ENCODE measurements at places on chromosomes 11 and 22. TPM values are rescaled to one million over a fixed set of nuclear protein-coding genes. Genes with fewer than 3 reads are reported as not detected.

CARD10 gene
- total RNA-seq, result 10.7 TPM

MRGPRF gene
- total RNA-seq, result 6.5 TPM

FXYD6 gene
- 36.3 TPM for total RNA-seq

TYR gene
- not detected for total RNA-seq

OR8H2 gene
- not detected for total RNA-seq

CSF2RB gene
- total RNA-seq, result 1.8 TPM

CFAP300 gene
- 1.6 TPM for total RNA-seq

ANO9 gene
- 0.46 TPM for total RNA-seq

KCNJ11 gene
- 9.2 TPM for total RNA-seq

MMP13 gene
- total RNA-seq, result not detected

RFPL2 gene
- total RNA-seq, result not detected

ABCG4 gene
- total RNA-seq, result 1.7 TPM

RBMXL2 gene
- not detected for total RNA-seq

OR8G1 gene
- not detected for total RNA-seq

DNA sequence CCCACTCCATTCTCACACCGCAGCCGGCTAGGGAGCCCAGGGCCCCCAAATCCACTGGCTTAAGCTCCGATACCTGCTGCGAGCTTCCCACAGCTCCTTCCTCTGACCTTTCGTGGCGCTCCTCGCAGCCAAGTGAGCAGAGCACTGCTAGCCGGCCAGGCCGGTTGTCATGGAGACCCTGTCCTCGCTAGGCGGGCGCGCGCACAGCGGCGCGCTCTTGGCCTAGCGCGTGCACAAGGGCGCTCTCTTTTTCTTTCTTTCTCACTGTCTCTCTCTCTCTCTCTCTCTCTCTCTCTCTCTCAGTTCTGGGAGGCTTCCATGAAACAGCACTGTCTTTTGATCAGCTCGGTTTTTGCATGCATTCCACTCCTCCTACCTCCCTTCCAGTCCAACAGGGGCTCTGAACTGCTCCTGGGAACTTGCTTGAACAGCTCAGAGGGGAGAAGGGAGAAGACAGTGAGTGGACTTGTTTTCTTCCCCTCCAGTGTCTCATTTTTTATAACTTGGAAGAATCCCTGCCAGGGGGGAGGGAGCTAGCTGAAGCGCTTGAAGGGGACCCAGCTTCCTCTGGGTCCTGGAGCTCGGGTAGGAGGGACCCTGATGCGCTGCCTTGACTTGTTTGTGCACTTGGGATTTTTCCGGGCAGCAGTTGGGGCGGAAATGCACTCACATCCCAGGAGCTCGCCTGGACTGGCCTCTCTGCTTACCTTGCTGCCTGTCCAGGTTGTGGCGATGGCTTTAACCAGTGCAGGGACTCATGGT, 100.3 kb upstream of the AKIP1 start:
- peak; percentile 86 for DNase-seq

- DNase-seq, result no peak
Observed at GRCh38 chr11:103317118-103317517, 207.9 kb downstream of the DYNC2H1 start.

GRCh38 chr11:117513666-117514065, 186.0 kb downstream of the CEP164 start:
- DNase-seq, result no peak

DNA sequence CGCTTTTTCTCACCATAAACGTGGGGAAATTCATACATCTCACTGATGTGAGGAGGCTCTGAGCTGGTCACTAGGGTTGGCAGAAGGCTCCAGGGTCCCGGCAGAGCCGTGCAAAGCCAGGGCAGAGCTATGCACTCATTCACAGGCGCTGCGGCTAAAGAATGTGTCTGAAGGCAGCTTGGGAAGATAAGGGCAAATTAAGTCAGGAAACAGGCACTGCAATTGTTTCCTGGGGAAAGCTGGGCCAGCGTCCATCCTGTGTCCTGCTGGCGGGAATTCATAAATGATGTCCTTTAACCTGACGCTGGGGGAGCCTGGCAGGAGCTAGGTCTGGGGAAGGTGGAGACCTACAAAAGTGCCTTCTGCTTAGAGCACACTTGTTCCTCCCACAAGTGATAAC, 27.6 kb downstream of the PKNOX2 start:
- peak; percentile 74 for DNase-seq

GRCh38 chr22:43159484-43160178, 8.3 kb downstream of the TSPO start:
- DNase-seq, result no peak

DNA sequence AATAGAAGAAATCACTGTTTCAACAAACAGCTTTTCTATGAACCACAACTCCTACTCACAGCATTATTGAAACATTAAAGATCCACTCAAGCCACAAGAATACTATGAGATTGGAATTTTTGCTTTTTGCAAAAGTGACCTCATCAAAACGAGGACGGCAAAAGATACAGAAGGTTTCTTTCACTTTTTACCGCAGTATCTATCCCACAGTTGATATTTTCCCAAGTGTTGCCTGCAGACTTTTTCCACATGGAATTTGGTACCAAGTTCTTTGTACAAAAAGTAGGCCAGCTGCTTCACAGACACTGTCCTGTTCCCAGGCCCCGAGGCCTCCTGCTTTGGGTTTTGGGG, 204.0 kb downstream of the TBC1D22A start:
- DNase-seq, result no peak

DNA sequence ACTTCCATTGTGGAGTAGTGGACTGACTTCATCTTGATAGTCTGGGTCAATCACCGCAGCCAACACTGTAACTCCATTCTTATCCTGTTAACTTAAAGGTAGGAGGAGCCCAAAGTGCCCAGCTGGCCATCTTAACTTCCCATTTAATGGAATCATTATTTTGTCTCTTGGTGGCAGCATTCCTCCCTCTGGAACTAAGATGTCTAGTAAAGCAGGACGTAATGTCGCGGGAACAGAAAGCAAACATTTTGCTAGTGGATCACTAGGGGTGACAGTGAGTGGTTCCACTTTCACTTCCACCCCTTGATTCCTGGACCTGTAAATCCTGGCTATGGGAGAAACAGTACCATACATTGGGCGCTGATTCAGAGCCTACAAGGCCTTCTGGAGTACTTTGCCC, 71.4 kb downstream of the GAB4 start:
- DNase-seq, result no peak

GRCh38 chr22:46798366-46799350, 36.2 kb downstream of the TBC1D22A start:
- DNase-seq, result peak; percentile 89

- peak; percentile 89 for DNase-seq
Observed at GRCh38 chr11:64553554-64554201, 37.3 kb upstream of the SLC22A12 start.

DNA sequence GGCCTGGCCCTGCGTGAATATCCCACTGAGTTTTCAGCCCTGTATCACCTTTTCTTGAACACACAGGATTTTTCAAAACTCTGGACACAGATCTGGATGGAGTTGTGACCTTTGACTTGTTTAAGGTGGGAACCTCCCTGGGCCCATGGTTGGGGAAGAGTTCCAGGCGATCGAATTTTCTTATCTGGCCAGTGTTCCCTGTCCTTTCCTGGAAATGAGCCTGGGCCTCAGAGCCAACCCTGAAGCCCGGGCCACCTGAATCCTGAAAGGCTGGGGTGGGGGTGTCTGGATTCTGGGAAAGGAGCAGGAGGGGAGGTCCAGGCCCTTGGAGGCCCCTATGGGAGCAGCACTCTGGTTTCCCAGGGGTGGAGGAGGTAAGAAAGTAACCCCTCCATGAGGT, 29.0 kb downstream of the CAPN1 start:
- DNase-seq, result no peak

DNA sequence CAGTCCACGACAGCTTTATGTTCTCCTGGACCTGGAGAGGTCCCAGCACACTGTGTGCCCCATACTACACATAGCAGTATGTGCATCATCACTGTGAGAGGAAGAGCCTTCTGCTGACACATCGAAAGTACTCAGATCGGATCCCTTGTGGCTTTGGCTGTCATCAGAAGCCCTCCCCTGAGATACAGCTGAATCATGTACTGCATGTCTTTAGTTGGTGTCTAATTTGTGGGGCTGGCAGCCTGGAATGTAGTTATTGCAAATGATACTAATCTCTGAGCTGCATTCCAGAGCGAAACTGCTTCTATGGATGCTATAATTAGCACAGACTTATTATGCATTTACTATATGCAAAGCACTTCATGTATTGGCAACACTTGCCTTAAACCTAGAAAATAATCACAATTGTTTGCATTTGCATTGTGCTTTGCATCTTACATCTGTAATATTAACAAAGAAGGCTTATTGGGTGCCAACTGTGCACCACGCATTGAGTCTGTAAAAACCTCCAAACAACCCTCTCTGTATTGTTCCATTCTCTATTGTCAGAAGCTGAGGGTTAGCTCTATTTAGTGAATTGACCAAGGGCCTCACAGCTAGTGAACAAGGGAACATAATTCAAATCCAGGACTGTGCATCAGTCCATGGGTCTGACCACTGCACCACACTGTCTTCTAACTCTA, 89.2 kb upstream of the CRTAM start:
- DNase-seq, result peak; percentile 61

GRCh38 chr11:106983261-106983660, 35.0 kb downstream of the GUCY1A2 start:
- DNase-seq, result no peak

GRCh38 chr11:83156144-83156995, 561 bp upstream of the PCF11 start:
- DNase-seq, result peak; percentile 100

GRCh38 chr22:42893371-42894150, 36.5 kb upstream of the ARFGAP3 start:
- no peak for DNase-seq

DNA sequence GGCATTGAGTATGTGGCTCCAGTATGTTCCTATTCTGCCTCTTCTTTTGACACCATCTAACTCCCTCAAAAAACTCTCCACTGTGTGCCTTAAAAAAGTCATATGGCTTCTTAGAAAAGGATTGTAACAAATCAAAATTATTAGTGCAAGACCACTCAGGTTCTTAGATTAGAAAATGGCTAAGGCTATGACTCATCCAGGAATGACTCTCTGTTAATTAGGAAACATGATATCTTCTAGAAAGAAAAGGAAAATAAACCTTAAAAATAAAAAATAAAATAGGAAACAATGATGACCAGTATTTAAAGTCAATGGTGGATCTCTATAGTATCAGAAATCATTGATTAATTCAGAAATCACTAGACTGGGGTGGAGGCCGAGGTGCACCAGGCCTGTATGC, 21.7 kb downstream of the SLC25A17 start:
- DNase-seq, result no peak

DNA sequence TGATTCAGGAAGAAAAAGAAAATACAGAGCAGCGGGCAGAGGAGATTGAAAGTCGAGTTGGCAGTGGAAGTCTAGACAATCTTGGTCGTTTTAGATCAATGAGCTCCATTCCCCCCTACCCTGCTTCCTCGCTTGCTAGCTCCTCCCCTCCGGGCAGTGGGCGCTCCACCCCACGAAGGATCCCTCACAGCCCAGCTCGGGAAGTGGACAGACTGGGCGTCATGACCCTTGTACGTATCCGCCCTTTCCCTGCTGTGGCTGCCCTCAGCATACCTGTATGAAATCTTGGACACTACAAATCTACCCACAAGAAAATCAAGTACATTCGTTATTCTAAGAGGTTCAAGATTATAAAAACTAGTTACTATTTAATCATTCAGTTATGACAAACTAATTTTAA, 50.1 kb upstream of the CTTN start:
- DNase-seq, result no peak

GRCh38 chr22:45891471-45891995, 85.4 kb downstream of the WNT7B start:
- no peak for DNase-seq

- DNase-seq, result no peak
Observed at GRCh38 chr11:17208257-17208999, 642 bp upstream of the PIK3C2A start.

- no peak for DNase-seq
Observed at GRCh38 chr22:39928536-39929520, 27.9 kb downstream of the GRAP2 start.

- no peak for DNase-seq
Observed at GRCh38 chr11:112637076-112637475, 324.1 kb upstream of the NCAM1 start.

DNA sequence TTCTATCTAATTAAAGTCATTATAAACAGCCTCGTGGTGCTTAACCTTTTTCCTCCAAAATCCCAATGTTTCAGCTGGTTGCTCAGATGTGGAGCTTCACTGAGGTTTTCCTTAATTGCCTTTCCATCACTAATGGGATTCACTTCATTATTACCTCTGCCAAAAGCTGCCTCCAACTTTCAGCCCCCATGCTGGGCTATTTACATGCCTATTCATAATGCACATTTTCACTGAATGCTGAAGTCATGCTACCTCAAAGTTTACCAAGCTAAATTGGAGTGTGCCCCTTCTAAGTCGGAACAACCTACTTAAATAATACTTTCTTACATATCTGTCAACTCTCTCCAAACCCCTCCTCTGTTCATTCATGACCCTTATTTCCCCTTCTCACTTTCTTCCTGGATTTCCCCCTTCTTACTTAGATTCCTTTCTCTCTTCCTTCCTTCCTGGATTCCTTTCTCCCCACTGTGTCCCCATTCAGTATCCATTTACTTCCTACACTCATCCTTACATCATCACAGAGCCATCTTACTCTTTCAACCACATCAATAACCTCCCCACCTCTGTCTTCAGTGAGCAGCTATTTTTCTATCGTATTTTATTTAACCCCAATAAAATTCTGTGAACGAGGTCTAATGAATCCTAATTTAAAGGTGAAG, 887.3 kb upstream of the TENM4 start:
- no peak for DNase-seq

DNA sequence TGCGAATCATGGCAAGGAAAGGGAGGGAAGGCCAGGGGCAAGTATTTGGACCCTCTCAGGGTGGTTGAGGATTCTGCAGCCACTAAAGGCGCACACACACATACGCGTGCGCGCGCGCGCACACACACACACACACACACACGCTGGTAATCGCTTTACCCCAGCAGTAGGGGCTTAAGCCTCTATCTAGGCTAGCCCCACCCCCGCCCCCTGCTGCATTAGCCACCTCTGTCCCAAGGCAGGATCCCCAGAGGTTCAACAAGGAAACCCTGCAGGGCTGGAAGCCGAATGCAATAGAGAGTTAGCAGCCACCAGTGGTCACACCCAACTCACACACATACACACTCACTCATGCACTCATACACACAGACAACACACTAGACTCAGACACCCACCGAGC, 28.6 kb upstream of the ELFN2 start:
- no peak for DNase-seq

DNA sequence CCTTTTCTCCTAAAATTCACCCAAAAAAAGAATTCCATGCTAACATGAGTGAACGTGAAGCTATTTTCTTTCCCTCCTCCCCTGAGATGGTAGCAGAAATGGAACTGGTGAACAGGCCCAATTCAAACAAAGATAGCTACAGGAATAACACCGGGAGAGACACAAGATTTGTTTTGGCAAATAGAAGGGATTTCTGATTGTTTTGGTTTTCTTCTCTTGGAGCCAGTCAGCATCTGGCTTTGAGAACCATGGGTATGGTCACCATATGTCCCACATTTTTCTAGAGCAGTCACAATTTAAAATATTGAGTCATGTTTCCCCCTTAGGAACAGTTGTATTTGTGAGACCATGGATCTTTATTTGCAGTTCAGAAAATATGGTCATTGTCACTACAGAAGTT, 214.1 kb downstream of the FAM76B start:
- no peak for DNase-seq

- no peak for DNase-seq
Observed at GRCh38 chr11:70296681-70297080, 26.2 kb downstream of the PPFIA1 start.
